ENCODE measurements at places on chromosomes 12 and 14.

DNA sequence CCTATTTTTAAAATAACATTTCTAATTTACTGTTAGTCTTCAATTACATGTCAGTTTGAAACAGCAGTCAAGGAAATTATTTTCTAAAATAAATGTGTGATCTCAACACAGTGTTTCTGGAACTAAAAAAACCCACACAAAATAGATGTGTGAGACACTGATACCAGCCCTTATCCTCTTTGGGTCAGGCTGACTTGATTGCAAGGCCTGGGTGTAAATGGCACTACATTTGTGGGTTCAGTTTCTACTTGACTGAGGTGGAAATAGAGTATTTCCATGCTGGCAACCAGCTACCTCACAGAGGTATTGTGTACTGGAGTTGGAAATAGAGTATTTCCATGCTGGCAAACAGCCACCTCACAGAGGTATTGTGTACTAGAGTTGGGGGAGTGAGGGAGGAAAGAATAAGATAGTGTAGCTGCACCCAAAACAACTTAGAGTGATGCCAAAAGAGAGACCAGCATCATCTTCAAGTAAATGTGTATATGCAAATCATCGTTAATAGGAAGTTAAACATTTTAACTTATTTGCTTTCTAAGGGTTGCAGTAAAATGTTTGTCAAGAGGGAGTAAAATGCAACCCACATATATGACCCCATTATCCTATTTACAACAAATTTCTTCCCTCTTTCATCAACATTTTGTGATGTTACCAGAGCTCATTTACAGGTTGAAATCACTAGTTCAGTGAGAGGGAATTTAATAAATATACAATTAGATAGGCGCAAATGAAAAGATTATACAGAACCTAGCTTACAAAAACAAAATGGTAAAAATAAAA is 10.7 kb upstream of the LYZ start:
- no peak for DNase-seq

GRCh38 chr12:116759783-116760621 is 21.9 kb downstream of the RNFT2 start:
- no peak for DNase-seq

GRCh38 chr12:72330784-72331183 is 58.6 kb downstream of the TRHDE start:
- no peak for DNase-seq

DNA sequence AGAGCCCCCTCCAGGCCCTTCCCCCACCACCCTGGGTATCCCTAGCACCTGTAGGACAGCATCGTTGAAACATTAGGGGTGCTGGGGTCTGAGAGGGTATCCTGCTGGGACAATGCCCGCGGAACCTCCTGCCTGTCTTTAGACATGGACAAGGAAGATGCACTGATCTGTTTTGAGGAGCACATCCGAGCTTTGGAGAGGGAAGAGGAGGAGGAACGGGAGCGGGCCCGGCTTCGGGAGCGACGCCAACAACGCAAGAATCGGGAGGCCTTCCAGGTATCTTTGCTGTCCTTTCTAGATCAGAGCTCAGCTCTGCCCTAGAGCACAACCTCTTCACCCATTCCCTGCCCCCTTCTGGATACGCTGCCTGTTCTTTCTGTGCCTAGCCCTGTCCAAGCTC is 13.2 kb downstream of the PRPF40B start:
- no peak for DNase-seq

GRCh38 chr14:69008421-69008884 is 29.4 kb upstream of the ACTN1 start:
- DNase-seq: peak; percentile 73

DNA sequence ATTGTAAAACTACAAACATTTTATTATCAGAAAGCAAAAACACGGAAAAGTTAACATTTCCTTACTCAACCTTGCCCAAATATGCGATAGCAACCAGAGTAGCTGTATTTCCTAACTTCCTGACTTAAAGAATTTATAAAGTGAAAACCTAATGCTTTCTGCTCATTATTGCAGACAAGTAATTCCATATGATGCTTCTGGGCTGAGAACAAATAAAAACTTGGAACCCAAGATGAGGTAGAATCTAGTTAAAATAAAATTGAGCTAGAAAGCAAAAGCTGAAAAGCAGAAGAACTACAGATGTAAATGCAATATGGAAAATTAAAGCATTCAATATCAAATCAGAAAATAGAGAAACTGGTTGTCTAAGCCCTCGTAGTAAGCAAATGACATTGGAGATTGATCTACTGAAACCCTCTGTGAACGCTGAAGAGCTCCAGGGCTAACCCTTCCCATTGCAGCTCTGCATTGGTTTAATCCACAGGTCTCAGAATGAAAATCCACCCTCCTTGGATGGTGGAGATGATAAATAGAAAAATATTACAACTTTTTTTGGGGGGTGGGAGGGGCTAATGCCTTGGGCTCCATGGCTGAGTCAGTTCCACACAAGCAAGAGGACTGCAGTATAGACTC is 40.7 kb downstream of the CORO1C start:
- no peak for DNase-seq

DNA sequence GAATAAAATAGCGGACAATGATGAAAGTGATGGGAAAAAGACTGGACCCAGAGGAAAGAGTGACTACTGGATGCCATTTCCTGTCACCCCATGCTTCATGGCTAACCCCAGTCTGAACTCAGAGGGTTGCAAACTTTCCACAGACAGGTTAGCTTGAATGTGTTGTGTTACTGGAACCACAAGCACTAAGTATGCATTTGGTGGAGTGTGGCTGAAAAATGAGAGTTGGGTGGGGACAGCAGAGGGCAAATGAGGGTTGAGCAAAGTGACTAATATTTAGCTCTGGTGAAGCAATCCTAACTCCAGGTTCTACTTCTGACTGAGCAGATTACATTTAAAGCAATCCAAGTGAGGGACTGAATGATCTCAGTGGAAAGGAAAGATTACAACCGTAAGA is 1.6 kb downstream of the SLC16A7 start:
- peak; percentile 100 for DNase-seq

GRCh38 chr12:104656921-104657320 is 200.2 kb downstream of the CHST11 start:
- no peak for DNase-seq

GRCh38 chr12:109464642-109465351 is 12.3 kb downstream of the KCTD10 start:
- no peak for DNase-seq

- no peak for DNase-seq
These were observed 25.1 kb upstream of the LRTM2 start for GRCh38 chr12:1795221-1795784.

- no peak for DNase-seq
These were observed 13.3 kb downstream of the TMEM260 start for GRCh38 chr14:56592746-56593544.

DNA sequence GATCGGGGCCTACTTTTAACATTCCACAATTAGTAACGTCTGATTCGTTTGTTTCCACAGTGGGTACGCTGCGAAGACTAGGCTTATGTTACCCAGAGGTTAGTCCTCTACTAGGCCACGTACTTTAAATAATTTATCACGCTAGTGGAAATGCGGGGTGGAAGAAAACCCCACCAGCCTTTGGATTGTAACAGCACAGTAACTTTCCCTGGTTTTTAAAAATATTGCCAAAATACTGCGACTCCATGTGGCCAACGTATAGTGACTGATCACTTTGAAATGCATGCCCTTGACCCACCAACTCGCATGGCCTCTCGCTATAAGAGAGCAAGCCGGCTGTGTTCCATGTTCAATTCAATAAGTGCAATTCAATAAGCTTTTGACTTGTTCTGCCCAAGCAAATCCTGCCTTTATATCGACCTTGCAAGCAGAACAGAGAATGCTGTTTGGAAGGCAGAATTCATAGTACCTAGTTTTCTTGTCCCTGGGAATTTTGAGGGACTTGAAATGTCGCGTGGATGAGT is 882 bp upstream of the GTF2A1 start:
- DNase-seq: no peak

DNA sequence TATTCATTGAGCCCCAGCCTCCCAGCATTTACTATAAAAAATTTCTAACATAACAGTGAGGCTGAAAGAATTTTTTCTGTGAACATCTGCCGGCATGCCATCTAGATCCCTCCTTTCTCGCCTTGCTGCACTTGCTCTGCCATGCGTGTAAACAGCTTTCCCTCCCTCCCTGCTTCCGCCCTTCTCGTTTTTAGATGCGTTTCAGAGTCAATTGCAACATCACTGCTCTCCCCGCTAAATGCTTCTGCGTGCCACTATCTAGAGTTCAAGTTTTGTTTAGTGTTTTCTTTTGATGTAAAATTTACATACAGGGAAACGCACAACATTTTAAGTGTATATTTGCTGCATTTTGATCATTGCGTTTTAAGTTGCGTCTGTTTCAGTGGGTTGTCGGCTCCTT is 83.6 kb downstream of the CCDC92 start:
- no peak for DNase-seq

DNA sequence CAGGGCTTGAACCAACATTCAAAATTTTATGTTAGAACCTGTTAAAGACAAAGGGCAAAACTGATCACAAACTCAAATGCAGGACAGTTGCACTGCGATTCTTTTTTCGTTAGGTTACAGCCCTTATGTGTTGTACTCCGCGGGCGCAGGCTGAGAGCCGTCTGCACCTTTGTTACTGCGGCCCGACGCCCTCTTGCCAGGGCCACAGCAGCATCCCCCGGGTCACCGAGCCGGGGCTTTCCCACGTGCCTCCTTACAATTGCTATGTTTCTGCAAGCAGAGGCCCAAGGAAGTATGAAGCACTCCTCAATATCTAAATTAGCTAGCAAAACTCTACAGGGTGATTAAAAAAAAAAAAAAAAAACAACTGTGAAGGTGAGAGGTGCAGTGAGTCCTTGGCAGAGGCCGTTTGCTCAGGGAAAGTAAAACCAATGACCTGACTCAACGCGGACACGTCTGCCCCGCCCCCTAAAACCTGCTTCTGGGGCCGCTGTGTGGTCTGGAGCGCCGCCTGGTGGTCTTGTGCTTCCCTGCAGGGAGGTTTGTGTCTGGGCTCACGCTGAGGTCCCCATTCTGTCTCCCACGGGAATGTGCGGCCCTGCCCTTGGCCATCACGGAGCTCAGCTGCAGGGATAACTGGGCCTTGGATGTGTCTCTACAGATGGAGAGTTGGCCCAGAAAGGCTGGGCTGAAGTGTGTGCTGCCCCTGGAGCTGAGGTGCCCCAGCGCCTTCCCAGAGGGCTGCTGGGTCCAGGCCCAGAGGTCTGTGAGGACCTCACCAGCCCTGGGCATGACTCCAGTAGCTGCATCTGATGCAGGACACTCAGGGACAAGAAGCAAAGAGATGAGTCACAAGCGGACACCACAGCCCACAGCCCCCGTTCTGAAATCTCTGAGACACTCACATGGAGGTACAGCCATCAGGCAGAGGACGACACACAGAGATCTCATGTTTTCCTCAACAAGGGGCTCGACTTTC is 418.5 kb downstream of the TMEM121 start:
- no peak for DNase-seq

DNA sequence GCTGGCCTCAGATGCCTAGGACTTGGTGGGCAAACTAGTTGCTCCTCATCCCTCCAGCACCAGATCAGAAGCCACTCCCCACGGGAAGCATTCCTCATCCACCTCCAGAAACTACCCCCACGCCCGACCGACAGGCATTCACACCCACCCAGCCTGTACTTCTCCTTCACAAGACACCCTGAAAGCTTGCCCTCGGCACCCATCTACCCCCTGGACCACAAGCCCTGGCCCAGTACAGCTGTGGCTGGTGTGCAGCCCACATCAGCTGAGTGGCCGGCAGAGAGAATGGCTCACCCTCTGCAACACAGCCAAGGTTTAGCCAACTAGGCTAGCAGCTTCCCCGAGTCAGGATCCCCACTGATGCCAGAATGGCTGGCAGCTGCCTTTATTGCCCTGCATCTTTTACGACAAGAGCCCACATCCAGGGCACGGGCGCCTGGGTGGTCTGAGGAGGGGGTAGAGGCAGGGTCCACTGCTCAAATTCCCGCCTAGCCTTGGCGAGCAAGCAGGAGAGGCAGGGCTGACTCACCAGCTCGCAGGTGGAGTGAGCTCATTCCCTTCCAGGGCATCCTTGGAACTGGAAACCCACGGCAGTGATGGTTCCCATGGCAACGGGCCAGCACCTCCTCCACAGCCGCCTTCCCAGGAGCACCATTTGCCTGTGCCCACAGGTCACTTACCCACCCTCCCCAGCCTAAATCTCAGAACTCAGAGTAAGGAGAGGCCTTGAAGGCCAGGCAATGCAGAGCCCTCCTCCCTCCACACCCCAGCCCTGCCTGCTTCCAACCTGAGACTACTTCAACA is 17.1 kb downstream of the ACTN1 start:
- DNase-seq: peak; percentile 86

GRCh38 chr14:102424520-102424919 is 61.8 kb downstream of the TECPR2 start:
- no peak for DNase-seq

GRCh38 chr14:39212034-39212433 is 21.7 kb upstream of the MIA2 start:
- DNase-seq: no peak
